ENCODE measurements at places on chromosomes 7 and 10.

DNA sequence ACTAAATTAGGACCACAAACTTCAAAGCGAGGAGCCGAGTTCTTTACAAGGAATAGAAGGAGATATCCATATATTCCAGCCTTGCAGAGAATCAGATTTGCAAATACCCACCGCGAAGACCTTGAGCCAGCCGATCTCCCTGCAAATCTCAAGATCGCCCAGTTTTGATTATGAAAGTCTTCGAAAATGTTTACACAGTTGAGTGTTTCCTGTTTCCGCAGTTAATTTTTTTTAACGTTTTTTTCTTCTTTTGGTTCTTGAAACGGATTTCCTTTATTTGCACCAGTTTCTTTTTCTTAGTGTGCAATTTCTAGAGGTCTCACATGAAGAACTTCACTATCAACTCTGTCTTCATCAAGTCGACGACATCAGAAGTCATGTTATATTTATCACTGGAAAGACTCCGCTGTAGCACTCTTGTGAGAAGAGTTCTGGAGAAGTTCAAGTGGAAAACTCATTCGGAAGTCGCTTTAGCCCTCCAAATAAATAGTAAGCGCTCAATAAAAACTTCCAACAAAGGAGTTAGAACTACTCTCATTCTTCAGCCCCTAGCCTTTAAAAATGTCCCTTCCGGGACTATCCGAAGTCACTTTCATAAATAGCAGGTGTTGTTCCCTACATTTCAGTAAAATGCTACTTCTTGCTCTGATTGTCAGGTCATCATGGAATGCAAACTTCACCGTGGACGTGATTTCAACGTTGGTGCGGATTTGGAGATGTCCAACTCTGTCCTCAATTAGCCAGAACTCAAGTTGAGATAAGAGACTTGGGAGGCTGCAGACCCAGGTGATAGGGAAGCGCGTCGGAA lies 11.9 kb upstream of the SPAG6 start:
- no peak for DNase-seq

DNA sequence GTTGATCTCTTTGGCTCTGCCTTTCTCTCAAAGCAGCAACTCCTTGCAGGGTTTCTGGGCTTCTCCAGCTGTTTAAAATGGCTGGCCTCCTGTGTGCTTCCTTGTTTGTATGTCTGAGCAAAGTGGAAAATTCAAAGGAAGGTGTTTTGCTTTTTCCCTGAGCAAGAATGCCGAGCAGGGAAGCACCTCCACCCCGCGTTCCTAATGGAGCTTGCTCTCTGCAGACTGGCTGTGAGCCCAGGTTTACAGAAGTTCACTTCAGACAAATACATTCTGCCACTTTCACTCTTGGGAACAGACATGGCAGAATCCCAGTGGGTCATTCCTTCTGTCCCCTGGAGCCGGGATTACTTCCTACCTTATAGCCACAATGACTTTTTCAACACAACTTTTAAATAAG lies 181.8 kb upstream of the AGK start:
- no peak for DNase-seq

- peak; percentile 80 for DNase-seq
These were observed 1.8 kb upstream of the CCDC6 start for GRCh38 chr10:59907918-59908807.

DNA sequence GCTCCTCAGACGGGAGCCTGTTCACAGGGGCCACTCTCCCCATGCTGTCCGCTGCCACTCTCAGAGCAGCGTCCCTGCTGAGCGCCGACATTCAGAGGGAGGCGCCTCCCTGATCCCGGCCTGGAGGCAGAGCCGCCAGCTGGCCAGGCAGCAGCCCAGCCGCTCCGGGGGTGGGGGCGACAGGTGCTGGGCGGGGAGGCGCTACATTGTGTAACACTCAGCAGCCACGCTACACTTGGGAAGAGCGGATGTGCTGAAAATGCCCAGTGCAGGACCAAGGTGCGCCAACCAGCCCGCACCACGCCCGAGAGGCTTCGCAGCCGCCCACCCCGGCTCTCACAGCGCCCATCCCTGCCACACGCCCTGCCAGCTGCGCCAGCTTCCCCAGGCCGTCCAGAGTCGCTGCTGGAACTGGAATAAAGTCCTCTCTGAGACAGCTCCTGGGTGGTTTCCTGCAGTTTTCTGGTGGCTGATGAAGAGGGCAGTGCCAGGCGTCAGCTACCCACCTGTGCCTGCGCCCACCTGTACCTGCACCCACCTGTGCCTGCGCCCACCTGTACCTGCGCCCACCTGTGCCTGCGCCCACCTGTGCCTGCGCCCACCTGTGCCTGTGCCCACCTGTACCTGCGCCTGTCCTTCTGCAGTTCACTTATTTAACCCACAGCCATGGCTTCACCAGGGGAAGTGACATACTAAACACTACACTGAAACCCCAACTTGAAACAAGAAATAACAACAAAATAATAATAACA lies 25.7 kb downstream of the STK32C start:
- no peak for DNase-seq

- DNase-seq = no peak
These were observed 7.9 kb upstream of the ZNF22 start for GRCh38 chr10:44992732-44993225.

DNA sequence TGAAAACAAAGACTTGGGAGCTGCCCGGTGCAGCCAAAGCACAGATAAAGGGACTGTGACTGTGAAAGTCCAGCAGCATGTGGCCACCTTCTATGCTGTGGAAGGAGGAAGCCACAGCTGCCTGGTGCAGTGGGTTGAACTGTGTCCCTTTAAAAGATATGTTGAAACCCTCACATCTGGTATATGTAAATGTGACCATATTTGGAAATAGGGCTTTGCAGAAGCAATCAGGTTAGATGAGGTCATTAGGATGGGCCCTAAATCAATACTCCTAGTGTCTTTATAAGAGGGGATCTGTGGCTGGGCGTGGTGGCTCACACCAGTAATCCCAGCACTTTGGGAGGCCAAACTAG lies 136.9 kb downstream of the GLI3 start:
- no peak for DNase-seq

DNA sequence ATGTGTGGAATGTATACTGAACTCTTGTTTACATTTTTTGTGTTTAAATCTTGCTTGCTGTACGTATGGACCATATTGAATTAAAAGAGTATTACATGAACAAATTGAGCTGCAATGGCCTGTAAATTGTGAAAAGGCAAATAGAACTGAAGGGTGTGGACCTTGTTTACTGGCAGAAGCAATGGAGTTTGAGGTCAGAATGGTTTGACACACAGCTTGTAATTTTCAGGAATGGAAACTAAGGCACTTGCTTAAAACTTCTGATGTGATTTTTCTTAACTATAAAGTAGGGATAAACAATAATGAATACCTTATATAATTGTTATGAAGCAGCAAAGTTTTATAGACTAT lies 33.9 kb upstream of the COBL start:
- DNase-seq = no peak

DNA sequence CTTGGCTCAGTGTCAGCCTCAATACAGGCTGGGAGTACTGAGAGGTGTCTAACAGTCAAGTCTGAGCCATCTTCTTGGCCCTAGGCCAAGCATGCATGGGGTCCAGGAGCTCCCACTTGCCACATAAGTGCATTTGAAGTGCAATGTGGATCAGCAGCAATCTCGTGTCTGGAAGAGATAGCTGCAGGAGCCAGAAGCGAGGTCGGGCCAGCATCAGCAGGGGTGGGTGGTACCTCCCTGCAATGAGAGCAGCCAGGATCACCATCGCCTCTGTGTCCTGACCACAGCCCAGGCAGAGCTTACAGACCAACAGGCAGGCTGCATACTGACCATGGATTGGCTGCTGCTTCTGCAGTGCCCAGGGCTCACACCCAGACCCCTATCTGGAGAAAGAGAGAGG lies 83.0 kb upstream of the CXCL12 start:
- DNase-seq = no peak

DNA sequence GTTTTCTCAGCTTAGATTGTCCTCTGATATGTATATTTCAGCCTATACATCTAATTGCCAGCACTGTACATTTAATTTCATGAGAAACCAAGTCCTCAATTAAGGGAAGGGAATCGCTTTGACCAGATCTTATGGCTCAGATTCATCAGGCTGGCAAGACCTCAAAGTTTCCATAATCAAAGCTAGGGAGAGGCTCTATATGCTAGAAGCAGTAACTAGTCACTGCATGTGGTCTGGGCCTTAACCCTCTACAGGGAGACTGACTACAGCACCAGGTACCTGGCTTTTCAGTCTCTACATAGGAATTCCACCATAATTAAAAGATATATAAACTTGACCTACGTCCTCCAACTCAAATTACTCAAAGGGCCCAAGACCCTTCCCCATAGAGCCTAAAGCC lies 97.4 kb upstream of the JAZF1 start:
- no peak for DNase-seq

Measured in putamen (tissue), 1 donor.